ENCODE measurements at places on chromosomes 3 and 15. TPM values are rescaled to one million over a fixed set of nuclear protein-coding genes. Genes with fewer than 3 reads are reported as not detected.

- DNase-seq: no peak
Observed at GRCh38 chr15:69992348-69992747, 105.4 kb downstream of the TLE3 start.

- no peak for DNase-seq
Observed at GRCh38 chr15:91942720-91943394, 89.3 kb downstream of the SLCO3A1 start.

CDHR4 gene
- not detected for polyA plus RNA-seq

DNA sequence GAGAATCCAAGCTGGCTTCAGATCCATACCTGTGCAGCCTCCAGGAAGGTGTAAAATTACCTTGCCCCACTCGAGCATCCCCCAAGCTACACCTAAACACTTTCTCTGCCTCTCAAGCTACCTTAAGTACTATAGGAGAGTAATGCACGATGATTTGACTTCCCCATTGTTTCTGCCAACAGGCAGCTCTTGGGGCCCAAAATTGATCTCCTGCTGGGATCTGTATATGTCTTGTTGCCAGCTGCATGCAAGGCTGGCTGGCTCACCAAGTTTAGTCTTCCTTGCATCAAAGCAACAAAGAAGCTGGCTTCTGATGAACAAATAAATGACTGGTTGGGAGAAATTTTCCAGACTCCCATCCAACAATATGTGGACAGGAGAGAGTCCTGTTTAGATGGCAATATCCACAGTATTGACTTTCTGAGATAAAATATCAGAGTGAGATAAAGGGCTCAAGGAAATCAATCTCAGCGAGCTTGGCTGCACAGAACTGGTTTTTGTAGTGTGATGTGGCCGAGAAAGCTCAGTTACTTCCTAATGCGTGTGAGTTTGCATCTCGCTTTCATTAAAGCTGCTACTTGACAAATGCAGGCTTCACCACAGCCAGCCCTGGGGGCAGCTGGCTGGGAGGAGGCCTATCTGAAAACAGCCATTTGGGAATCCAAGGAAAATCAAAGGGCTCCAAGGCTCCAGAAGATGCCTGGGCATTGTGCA lies 140.7 kb downstream of the MINAR1 start:
- DNase-seq: no peak

TLR9 gene
- polyA plus RNA-seq: not detected

POLQ gene
- 5.9 TPM for polyA plus RNA-seq

- DNase-seq: no peak
Observed at GRCh38 chr3:75886971-75887526, 101.7 kb upstream of the ZNF717 start.

GRCh38 chr3:143699424-143699823 lies 148.8 kb downstream of the SLC9A9 start:
- no peak for DNase-seq

- no peak for DNase-seq
Observed at GRCh38 chr3:11287404-11287803, 15.2 kb downstream of the ATG7 start.

DNA sequence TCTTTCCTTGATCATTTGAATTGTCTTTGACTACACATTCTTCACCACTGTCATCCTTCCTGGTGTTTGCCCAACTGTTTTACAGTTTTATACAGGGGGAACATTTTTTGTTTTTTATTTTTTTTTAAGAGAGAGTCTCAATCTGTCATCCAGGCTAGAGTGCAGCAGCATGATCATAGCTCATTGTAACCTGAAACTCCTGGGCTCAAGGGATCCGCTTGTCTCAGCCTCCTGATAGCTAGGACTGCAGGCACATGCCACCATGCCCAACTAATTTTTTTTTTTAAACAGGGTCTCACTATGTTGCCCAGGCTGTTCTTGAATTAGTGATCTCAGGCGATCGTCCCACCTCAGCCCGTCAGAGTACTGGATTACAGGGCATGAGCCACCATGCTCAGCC lies 222.6 kb downstream of the BBX start:
- DNase-seq: no peak

DNA sequence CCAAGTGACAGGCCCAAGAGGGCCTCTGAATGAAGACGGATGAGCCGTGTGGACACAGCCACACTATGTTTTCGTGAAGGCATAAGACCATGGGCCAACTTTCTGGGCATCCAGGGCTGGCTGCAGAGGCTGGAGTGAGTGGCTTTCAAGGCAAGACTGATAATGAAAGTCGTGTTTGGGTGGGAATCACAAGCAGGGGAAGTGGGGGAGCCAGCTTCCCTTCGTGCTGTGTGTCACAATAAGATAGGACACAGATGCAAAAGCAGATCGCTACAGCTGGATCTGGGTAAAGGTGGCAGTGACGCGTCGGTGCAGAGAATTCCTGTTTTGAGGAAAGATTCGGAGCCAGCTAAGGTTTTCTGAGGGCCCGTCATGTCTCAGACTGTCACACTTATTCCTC lies 309.8 kb upstream of the CTDSPL start:
- no peak for DNase-seq

DNA sequence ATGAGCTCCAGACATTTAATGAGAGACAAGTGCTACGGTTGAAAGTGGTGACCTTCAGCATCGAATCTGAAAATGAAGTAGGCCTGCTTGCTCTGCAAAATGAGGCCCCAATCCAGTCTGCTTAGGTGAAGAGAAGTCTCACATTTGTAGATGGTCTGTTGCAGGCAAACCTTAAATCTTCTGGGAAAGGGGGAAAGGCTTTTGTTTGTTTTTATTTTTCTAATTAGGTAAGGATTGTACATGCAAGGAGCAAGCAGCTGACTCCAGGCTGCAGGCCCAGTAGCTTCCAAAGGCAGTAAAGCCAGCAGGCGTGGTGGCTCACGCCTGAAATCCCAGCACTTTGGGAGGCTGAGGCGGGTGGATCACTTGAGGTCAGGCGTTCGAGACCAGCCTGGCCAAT lies 74.3 kb downstream of the HMG20A start:
- no peak for DNase-seq

CCK gene
- 0.23 TPM for polyA plus RNA-seq

DNA sequence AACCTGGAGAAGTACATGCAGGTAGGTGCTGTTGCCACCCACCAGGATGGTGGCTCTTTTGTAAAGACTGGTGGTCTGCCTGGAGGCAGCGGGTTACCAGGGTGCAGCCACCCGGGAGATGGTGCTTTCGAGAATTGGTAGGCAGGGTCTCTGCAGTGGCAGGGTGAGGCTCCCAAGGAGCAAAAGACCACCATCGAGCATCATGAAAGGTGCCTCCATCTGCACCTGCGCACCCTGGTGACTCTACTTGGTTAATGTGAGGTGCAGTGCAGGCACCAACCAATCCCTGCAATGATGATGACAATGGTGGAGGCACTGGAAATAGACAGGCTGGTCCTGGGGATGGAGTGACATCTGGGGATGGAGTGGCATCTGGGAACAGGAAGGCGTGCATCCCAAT lies 236.7 kb downstream of the ADAMTS17 start:
- DNase-seq: no peak

GRCh38 chr3:36511791-36512486 lies 131.6 kb downstream of the STAC start:
- DNase-seq: no peak

RTP3 gene
- not detected for polyA plus RNA-seq

DNA sequence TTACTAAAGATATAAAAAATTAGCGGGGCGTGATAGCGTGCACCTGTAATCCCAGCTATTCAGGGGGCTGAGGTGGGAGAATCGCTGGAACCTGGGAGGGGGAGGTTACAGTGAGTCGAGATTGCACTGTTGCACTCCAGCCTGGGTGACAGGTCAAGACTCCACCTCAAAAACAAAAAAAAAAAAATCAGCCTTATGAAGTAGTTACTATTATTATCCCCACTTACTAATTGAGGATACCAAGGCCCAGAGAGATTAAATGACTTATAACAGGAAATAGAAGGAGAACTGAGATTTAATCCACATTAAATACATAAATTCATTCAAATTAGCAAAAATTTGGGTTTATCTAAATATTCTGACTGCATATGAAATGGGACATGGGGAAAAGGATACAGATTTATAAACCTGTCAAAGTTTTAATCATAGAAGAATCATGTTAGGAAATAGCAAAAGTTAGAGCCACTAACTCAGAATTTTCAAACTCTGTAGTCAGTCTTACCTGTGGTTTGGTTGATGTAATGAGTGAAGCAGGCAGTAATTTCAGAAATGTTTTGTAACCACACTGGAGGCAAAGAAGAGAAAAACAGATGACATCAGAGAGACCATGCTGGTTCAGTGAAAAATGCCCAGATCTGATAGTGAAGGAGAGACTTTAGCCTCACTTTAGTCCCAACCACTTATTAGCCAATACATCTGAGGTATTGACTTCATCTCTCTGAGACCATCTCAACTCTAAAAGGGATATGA lies 25.0 kb upstream of the ACAP2 start:
- no peak for DNase-seq

DNA sequence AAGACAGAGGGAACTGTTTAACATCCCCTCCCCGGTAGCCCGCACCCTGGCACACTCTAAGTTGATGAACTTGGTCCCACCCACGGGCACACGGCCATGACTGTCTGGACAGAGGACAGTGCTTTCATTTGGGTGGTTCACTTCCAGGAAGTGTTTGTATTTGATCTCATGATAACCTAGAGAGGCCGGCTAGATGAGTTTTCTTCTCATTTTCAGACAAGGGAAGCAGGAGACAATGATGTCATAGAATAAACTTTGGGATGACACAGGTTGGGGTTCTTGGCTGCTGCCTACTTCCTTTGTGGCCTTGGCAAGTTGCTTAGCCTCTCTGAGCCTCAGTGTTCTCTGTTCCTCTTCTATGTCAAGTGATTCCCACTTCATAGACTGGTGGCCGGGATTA lies 16.1 kb upstream of the LYSMD4 start:
- DNase-seq: no peak

ACKR4 gene
- polyA plus RNA-seq: 2.2 TPM

- DNase-seq: no peak
Observed at GRCh38 chr3:188378786-188379185, 224.8 kb downstream of the LPP start.

- DNase-seq: no peak
Observed at GRCh38 chr3:193187070-193187722, 53.8 kb upstream of the PLAAT1 start.

DNA sequence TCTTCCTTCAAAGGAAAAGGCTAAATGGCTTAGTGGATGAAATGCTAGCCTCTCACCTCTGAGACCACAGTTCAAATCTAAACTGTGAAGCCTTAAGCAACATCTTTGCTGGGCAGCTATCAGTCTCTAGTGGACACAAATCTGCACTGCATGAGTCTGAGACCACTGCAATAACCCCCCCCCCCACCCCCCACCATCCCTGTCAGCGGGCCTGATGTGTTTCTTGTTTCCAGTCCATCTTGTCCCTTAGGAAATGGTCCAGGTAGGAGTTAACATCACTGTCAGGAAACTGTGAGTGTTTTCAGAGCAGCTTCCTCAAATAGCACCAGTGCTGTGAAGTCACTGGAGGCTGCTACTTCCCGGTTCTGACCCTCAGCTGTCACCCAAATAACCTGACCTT lies 140.6 kb upstream of the TMCO5A start:
- DNase-seq: no peak

DNA sequence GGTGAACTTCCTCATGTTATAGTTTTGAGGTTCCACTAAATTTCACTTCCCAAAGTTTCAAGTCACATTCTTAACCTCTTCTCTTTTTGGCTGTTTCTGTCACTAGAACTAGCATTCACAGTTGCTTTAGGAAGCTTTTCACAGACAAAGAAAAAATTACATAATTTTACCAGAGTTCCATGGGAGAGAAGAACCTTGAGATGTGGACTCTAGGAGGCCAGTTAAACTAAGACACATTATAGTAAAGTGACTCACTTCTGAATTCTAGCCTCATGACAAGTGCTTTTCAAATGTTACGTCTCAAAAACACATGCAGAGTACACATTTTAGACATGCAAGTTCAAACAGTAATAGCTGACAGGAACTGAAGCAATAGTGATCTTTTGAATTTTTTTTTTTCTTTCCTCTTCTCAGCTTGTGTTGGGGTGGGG lies 39.9 kb upstream of the LRTM1 start:
- no peak for DNase-seq

DNA sequence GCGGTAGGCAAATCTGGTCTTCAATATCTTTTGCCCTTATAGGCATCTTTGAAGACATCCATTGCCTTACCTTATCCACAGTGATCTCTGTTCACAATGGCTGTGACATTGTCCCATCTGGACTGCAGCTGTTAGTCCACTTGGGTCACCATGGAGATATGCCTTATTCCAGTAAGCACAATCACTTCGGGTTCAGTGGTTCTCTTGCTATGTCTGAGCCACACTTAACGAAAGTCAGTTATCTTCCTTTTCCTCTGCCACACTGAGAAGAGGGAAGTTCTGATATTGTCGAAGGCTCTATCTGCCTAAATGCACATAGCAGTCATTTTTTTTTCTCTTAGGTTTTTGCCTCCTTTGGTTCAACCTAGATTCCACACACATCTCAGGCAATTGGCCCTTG lies 119.0 kb upstream of the SATB1 start:
- DNase-seq: no peak

IREB2 gene
- polyA plus RNA-seq: 68.9 TPM

DNA sequence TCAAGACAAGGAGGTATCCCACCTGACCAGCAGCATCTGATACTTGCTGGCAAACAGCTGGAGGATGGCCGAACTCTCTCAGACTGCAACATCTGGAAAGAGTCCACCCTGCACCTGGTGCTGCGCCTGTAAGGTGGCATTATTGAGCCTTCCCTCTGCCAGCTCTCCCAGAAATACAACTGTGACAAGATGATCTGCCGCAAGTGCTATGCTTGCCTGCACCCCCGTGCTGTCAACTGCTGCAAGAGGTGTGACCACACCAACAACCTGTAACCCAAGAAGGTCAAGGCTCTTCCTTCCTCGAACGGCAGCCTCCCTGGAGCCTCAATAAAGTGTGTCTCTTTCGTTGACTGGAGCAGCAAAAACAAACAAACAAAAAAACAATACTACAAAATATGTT lies 2.2 kb upstream of the SLC4A7 start:
- DNase-seq: no peak

DNA sequence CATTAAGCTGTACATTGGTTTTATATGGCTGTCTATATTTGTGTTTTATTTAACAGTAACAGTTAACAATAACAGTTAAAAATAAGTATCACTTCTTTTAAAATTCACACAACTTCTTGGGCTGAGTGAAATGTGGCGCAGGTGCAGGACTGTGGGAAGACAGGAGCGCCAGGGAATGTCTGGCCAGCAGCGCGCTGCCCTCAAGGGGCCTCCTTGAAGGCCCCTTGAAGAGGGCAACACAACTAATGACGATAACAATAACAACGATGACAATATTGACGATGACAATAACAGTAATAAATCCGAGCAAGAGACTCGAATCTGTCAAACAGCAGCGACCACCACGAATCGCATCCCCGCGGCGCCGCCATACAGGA lies 411 bp upstream of the PPP2R3A start:
- no peak for DNase-seq

SRGAP3 gene
- polyA plus RNA-seq: 13.3 TPM

- DNase-seq: no peak
Observed at GRCh38 chr3:55330756-55331155, 156.3 kb downstream of the WNT5A start.

DNA sequence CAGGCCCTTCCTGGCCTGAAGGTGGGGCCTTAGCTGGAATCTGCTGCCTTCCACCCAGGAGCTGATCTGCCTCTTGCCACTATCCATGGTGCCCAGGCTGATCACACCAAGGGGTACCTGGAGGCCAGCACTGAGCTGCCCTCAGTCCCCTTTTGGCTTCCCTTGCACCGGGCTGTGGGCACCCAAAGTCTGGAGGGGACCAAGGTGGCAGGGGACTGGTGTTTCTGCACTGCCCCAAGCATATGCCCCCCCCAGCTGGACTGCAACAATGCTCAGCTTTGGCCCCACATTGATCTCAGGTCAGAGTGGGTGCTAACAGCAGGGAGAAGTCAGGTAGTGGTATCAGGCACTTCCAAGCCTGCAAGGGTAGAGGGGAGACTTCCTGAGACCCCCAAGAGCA lies 902.6 kb upstream of the EPHA6 start:
- no peak for DNase-seq

CLDN18 gene
- 0.71 TPM for polyA plus RNA-seq
